ENCODE measurements at places on chromosomes 5 and 9.

GRCh38 chr5:168314735-168315411, 23.4 kb downstream of the WWC1 start:
- DNase-seq, result no peak

- no peak for DNase-seq
Measured at GRCh38 chr5:14237317-14238086, 94.4 kb downstream of the TRIO start.

GRCh38 chr9:92617951-92618510, 51.9 kb downstream of the IPPK start:
- DNase-seq, result no peak

DNA sequence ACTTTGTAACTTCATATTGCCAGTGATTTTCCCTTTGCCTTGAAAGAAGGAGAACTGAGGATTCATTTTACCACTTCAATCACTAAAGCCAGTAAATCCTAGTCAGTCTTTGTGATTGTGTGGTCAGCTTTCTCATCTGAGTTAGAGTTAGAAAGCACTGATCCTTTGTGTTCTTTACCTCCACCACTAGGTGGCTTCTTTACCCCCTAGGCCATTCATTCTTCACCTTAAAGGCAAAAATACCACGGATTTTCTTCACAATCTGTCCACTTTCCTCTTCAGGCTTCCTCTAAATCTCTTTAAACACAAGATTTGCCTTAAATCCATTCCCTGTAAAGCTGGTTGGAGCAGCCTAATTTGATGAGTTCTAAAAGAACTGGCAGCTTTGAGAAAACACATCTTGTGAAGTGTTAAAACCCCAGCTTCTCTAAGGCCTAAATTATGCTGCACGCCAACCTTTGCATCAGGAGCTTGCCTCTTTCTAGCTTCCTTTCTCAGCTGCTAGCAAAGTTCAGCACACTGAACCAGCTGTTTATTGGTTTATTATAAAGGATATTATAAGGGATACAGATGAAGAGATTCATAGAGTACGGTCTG, 20.4 kb downstream of the BDP1 start:
- DNase-seq, result no peak

GRCh38 chr5:179192891-179193470, 132.8 kb downstream of the ZNF354C start:
- DNase-seq, result no peak

GRCh38 chr9:91386765-91387164, 25.0 kb upstream of the AUH start:
- DNase-seq, result no peak

DNA sequence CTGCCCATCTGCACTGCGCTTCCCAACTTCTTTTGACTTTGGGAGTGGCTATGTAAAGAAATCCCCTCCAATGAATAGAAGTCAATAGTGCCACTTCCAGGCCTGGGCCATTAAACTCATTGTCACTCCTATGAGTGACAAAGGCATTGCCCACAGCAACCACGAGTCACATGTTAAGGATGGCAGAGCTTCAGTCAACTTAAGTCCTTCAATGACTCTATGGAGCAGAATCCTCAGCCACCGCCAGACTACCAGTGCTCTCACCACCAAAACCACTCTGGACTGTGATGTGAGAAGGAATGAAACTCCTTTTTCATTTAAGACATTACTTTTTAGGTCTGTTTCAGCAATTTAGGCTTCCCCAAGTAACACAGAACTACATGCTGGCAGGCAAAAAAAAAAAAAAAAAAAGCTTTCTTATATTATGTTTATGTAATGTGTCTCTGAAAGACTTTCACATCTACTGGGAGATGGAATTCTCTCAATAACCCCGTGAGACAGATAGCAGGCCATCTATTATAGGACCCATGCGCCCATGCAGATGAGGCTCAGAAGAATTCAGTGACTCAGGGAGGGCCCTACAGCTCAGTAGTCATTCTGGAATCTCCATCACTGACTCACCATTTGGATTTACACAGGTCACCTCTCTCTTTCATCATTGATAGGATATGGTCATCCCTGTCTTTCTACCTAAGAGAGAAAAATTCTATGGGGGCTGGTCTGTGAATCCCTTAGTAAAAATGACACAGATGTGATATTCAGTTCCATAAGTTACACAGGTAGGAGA, 180.5 kb downstream of the CEMIP2 start:
- DNase-seq, result no peak

GRCh38 chr9:84140535-84141101, 160.0 kb downstream of the RMI1 start:
- DNase-seq, result peak; percentile 76

- DNase-seq, result no peak
Measured at GRCh38 chr5:57382655-57383054, 100.0 kb downstream of the ACTBL2 start.

GRCh38 chr5:145178641-145179523, 656.3 kb downstream of the PRELID2 start:
- no peak for DNase-seq

GRCh38 chr5:176621661-176622079, 8.7 kb downstream of the SNCB start:
- DNase-seq, result no peak

DNA sequence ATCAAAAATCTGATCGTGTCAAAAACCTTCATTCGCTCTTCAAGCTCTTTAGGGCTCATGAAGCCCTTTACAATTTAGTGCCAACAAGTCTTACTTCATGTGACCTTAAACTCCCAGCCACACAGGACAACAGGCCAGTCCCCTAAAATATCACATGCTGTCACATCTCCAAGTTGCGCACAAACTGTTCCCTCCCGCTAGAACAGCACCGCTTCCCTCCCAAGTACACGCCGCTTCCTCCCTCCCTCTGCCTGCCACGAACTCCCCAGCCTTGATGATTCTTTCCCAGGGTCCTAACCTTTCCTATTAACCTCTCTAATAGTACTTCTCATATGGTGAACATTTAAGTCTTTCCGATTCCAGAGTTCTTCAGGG, 91.2 kb downstream of the TLE1 start:
- no peak for DNase-seq

DNA sequence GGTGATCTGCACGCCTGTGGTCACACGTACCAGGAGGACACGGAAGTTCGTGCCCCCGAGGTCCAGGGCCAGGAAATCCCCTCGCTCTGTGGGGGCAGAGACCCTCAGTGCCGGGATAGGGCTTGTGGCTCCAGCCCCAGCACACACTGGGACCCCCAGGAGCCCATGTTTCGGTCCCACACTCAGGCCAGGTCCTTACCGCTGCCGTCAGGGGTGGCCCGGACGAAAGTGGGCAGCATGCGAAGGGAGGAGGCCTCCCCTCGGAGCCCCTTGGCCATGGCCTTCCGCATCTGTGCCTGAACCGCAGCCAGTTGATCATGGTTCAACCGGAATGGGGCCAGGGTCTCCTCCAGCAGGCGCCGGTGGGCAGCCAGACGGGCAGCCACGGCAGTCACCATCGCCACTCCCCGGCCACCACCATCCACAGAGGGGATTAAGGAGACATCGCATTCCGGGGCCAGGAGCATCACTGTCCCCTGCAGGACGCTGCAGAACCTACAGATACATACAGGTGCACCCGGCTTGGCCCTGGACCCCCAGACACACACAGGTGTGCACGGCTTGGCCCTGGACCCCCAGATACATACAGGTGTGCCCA, 11.8 kb downstream of the HK3 start:
- DNase-seq, result no peak

DNA sequence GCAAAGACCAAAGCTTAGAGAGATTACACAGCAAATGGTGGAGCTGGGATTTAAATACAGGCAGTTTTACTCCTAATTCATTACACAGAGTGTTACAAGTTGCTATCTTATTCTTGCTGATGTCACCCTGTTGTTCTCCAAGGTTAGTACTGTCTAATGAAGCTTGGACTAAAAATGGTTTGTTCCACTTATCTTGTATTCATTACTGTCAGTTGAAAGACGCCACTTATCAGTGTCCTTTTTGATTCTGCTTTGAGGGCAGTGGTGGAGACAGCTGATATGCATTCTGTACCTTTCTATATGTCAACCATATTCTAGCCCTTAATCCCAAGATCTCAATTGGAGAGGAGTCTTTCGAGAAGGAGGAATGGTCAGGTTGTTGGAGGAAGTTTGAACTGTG, 14.0 kb upstream of the DENND4C start:
- DNase-seq, result no peak

DNA sequence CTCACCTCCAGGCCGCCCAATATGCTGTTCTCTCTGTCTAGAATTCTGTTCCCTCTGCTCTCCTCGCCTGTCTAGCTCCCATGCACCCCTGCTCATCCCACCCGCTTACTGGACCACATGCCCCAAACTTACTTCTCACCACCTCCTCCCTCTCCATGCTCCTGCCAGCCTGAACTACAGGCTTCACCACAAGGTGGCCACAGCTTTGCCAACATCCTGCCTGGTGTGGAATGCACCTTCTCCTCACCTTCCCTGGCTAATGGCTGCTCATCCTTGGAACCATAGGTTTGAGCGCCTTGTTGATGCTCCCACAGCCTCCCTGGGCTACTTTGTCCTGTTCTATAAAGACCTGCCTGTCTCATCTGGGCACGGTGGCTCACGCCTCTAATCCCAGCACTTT, 9.6 kb downstream of the LAMC3 start:
- no peak for DNase-seq

GRCh38 chr5:131505237-131505908, 129.7 kb downstream of the RAPGEF6 start:
- no peak for DNase-seq
